ENCODE measurements at places on chromosomes 12 and 14. TPM values are rescaled to one million over a fixed set of nuclear protein-coding genes. Genes with fewer than 3 reads are reported as not detected.

METAP2 gene
- 59.4 TPM for total RNA-seq

TAS2R46 gene
- 11.7 TPM for total RNA-seq

PPP1R36 gene
- 1.8 TPM for total RNA-seq

GLT1D1 gene
- 0.58 TPM for total RNA-seq
